Activated effector memory CD4-positive, alpha-beta T cell treated with Interleukin-2 at 50 U/mL for 16 hours (primary cell): ENCODE measurements at places on chromosomes 6 and 20.

- no peak for DNase-seq
These were observed 494.7 kb upstream of the MAP3K7 start for GRCh38 chr6:91081452-91082067.

DNA sequence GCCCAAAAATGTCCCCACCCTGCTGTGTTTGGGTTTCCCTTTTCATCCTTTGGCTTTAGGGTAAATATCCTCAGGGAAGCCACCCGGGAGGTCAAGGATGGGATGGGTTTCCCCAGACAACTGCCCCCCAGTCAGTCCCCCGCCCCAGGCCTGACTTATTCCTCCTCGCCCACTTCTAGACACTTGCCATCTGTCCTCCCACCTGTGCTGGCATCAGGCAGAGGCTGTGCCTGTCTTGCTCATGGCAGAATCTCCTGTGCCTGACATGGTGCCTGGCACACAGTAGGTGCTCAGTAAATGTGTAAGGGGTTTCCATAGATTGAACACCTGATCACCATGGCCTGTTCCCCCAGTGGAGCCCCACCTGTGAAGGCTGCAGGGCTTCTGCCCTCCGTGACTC is 141.8 kb downstream of the PHACTR3 start:
- no peak for DNase-seq

- no peak for DNase-seq
These were observed 179.5 kb downstream of the ZFP64 start for GRCh38 chr20:52012079-52012478.

DNA sequence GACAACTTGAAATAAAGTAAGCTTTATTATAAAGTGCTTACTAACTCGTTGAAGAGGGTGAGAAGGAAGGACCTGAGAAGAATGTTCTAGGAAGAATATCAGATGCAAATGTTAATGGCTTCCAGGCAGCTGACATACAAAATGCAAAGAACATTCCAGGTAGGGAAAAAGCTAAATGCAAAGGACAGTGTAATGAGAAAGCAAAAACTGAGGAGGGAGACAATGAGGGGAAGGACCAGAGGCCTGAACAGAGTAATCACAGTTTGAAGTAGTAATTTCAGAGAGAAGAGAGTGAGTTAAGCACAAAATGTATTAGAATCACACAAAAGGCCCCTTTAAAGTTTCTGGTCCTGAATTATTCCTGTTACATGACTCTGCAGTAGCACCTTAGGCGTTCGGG is 81.3 kb downstream of the HMGCLL1 start:
- no peak for DNase-seq

DNA sequence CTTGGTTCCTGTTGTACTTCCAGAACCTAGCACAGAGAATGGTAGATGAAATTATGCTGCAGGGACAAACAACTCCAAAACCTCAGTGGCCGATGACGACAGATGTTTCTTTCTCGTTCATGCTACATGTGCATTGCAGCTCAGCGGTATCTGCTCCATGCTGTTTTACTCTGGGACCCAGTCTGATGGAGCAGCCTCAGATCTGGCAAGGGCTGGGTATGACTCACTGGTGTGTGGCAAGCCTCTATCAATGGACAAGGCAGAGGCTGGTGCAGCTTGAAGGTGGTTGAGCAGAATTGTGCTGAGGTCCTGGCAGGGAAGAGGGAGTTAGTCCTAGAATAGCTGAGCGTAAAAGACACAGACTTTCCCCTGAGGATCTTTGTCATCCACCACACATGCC is 10.3 kb upstream of the BLCAP start:
- DNase-seq, result no peak

GRCh38 chr6:157777344-157777743 is 45.7 kb upstream of the SNX9 start:
- no peak for DNase-seq

GRCh38 chr6:125271486-125272159 is 30.1 kb downstream of the HDDC2 start:
- no peak for DNase-seq

GRCh38 chr6:159074120-159074684 is 29.4 kb upstream of the TAGAP start:
- DNase-seq, result no peak

- no peak for DNase-seq
These were observed 197.9 kb upstream of the KCNK16 start for GRCh38 chr6:39520411-39520810.

DNA sequence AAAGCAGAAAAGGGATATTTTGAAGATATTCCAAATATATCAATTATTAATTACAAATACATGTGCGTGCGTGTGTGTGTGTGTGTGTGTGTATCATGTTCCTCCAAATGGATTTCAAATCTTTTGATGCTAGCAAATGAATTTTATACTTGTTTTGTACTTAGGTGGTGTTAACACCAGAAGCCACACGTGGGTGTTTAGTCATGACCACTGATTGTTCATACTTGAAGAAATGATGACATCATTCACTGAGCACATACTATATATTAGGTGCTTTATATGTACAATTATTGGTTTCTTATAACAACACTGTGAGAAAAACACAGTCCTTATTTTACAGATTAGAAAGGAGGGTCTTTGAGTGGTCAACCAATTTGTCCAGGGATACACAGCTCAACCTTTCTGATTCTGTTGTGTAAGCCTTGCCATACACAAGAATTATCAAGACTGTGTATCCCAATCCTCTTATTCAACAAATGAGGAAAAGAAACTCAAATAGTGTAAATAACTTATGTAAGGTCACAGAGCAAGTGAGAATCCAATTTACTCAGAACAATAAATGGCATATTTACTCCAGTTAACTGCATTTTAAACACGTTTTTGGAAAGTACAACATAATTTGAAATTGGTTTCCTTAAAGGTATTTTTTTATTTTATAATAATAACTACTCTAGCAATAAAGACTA is 88.5 kb downstream of the BCAS1 start:
- no peak for DNase-seq

GRCh38 chr6:44381739-44382138 is 5.8 kb upstream of the CDC5L start:
- DNase-seq, result no peak

DNA sequence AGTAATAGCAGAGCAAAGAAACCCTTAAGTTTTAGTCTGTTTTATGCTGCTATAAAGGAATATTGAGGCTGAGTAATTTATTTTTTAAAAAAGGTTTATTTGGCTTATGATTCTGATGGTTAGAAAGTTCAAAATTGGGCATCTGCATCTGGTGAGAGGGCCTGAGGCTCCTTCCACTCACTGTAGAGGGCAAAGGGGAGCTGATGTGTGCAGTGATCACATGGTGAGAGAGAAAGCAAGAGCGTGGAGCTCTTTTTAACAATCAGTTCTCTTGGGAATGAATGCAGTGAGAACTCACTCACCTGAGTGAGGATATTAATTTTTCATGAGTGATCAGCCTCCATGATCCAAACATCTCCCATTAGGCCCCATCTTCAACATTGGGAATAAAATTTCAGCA is 36.4 kb upstream of the SAMD3 start:
- no peak for DNase-seq

GRCh38 chr6:167735084-167735950 is 91.4 kb upstream of the AFDN start:
- no peak for DNase-seq

GRCh38 chr6:140537834-140538705 is 1163.6 kb upstream of the CITED2 start:
- no peak for DNase-seq

GRCh38 chr6:135424385-135424784 is 73.2 kb downstream of the AHI1 start:
- no peak for DNase-seq

GRCh38 chr6:14732844-14733757 is 512.8 kb upstream of the JARID2 start:
- DNase-seq, result no peak

DNA sequence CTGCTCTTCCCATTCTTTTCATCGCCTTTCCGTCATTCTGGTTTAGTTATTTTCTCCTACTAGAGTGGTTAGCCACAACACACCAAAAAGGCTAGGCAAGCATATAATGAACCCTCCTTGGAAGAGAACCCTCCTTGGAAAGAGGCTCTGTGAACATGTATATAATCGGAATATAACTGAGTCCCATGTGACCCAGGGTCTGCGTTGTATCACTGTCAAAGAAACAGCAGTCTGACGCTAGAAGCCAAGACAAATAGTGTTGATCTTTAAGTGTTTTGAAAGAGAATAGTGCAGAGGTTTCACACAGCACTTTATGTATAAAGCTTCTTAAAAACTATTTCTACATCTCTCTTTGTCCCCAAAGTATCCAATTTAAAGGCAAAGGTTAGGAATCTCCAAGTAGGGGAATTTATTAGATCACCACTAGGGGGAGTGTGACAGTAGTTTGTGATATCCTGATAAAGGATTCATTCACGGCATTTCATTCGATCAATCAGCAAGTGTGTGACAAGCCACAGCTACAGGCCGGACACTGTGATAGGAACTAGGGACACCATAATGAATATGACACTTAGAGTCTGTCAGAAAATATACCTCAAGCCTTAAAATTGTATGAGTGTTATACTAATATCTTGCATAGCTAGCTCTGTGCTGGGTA is 395.3 kb downstream of the CD109 start:
- no peak for DNase-seq

DNA sequence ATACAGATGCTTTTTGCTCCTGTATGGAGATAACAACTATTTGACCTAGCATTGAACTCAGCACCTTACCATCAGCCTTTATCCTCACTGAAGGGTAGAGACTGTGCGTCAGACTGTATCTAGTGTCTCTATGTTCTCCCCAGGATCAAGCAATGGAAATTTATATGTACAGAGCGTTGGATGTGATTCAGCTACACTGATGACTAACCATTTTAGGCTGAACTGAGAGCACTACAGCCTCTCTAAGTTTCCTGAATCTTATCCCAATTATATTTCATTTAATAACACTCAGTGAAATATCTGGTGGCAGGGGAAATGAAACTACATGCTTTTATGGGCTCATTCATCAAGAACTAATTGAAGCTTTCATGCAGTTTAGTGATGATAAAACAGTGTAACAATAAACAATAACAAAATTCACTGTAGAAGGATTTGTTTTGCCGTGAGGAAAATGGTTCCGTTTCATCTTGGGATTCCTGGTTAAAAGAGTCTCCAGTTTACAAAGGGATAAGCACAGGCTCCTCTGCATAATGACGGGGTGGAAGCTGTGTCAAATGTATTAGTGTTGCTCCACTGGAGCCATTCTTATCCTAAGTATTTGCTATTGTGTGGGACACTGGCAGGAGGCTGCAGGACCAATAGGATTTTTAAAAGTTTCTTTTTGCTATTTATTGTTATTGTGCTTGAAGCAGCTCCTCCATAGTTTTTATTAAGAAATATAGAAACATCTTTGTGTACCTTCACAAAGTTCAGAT is 567.6 kb upstream of the MMS22L start:
- DNase-seq, result no peak

GRCh38 chr6:75752365-75752764 is 3.3 kb downstream of the MYO6 start:
- no peak for DNase-seq

DNA sequence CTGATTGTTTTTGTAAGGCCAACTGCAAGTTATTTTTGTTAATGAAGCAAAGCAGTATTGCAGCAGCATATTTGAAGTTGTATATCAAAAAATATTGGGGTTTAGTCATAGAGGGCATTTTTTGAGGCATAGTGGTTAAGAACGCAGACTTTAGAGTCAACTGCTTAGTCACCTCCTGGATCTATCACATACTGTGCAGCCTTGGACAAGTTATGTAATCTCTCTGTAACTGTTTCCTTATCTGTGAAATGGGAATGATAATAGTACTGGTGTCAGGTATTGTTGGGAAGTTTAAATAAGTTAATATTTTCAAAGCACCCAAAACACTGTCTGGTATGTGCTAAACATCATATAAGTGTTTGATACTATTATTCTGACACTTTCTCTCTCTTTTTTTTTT is 27.2 kb upstream of the EFHC1 start:
- DNase-seq, result no peak

- DNase-seq, result no peak
These were observed 825 bp upstream of the FAM135A start for GRCh38 chr6:70412252-70413113.

DNA sequence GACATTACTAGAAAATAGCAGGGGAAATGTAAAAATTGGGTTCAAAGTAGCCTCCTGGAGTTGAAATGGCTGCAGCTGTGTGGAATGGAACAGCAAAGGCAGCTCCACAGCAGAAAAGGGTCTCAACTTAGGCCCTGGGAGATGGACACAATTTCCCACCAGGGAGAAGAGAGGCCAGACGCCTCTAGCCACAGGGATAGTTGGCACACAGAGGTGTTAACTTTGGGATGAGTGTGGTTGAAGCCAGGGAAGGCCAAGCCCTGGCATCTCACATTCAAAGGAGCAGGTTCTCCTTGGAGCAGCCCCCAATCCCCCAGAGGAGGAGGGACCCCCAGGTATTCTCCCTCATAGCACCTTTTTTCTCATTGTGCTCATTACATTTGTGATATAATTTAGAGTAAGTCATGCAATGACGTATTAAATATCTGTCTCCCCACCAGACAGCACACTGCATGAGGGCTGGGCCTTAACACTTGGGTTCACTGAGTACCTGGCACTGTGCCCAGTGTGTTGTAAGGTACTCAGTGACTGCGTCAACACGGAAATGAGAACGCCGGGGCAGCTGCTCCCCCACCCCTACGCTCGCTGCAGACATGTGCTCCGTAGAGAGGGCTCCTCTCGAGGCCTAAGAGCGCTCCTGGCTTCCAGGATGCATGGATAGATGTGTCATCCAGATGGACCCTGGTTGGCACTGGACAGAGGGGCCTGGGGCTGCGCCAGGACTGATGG is 76.0 kb upstream of the CD93 start:
- no peak for DNase-seq

DNA sequence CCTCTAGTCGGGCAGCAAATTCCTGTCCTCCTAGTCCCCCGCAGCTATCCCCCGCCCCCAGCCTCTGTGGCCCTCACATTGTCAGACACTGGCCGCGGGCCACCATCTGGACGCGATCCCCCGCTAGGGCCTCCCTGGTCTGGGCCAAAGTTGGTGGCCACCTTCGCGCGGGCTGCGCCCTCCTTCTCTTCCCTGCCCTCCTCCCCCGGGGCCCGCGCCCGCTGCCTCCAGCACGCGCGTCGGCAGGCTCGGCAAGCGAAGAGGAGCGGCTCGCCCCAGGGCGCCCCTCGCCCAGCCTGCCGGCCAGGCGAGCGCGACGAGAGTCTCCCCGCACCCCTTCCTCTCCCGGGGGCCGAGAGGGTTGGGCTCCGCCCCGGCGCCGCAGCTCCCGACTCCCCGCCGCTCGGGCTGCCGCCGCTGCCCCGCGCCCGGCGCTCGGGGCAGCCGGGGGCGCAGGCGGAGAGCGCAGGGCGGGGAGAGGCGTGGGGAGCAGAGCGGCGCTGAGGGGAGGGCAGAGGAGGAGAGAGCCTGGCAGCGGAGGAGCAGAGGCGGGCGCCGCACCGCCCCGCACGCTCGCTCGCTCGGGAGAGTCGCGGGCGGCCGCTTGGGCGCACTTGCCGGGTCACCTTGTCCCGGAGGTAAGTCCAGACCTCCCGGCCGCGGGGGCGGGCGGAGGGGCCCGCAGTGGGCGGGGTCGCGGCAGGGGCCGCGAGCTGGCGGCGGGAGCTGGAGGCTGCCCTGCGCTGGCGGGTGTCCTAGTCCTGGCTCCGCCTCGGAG is at the start of gene SYNDIG1:
Gene SYNDIG1 (plus strand): TSS at position 514 of the 778 bp plus-strand sequence. CDS start 73,469 bp downstream, outside the sequence.
- no peak for DNase-seq

GRCh38 chr6:133312006-133312405 is 70.8 kb downstream of the EYA4 start:
- no peak for DNase-seq

GRCh38 chr6:90790058-90790457 is 203.2 kb upstream of the MAP3K7 start:
- DNase-seq, result no peak

GRCh38 chr6:15420959-15421438 is 175.1 kb downstream of the JARID2 start:
- no peak for DNase-seq
